ENCODE measurements at places on chromosomes 16 and 17.
A peak's percentile ranks its signal among the peaks of the same experiment; 100 is the strongest.

GRCh38 chr16:30761427-30761927 is 385 bp downstream of the CFAP119 start:
- DNase-seq, result no peak

GRCh38 chr17:48724251-48725003 is 1.4 kb downstream of the PRAC2 start:
- DNase-seq, result peak; percentile 36

- no peak for DNase-seq
Measured at GRCh38 chr16:17037499-17037898, 433.3 kb downstream of the XYLT1 start.

DNA sequence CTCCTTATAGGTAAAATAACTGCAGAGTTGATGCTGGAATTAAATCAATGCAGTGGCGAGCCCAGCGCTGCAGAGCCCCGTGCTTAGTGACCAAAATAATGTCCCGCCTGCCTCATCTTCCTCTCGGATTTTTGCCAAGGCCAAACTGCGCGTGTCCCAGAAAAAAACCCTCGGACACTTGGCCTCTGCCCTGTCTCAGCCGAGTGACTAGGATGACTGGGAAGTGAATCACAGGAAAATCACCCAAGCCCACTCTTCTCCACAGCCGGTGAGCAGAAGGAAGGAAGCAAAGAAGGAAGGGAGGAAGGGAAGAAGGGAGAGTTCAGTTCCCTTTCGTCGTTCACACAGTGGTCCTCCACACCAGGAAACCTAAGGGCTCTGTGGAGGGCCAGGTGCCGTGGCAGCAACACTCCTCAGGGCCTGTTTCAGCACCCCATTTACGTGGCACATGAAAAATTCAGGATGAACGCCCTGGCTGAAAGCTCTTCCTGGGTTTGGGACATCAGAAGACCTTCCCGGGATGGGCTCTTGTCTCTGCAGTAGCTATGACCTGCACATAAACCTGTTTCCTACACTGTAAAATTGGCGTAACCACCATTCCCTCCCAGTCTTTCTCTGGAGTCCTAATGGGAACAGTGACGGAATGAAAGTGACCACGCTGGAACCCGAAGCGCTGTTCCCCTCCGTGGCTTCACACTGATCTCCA is 25.4 kb upstream of the HOXB13 start:
- no peak for DNase-seq

GRCh38 chr16:49755313-49755620 is 100.6 kb downstream of the ZNF423 start:
- DNase-seq, result no peak

GRCh38 chr17:78535273-78536197 is 41.7 kb downstream of the DNAH17 start:
- DNase-seq, result no peak

DNA sequence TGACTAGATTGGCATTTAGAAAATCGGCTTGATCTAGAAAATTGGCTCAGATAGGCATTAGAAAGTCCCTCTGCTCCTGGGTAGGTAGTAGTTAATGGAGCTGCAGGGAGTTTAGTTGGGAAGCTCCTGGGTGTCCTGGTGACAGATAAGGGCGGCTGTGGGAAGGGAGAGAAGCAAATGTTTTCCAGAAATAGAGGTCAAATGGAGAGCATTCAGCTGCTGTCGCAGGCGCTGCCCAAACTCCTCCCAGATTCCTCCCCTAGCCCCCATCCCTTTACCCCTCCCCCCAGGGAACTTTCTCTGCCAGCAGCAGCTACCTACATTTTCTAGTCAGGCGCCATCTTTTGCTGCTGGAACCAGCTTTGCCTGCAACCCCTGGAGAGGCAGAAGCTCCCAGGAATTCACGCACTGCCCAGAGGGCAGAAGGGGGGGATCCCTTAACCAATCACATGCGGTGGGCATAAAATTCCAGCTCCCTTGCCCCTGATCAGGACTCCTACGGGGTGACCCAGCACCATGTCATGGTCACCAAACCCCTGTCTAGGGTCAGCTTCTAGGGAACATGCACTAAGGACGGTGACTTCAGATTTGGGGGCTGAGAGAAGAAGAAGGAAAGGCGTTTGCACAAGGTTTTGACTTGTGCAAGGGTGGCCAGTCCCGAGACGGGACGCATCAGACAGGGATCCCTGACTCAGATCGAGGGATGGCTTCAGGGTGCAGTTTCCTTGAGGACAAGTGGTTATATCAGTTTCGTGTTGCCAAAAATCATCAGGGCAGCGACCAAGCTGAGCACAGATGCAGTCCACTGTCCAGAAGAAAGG is 43.8 kb downstream of the SOCS1 start:
- no peak for DNase-seq

- no peak for DNase-seq
Measured at GRCh38 chr17:30982855-30983254, 12.0 kb downstream of the RNF135 start.

GRCh38 chr16:83113317-83113716 is 486.5 kb downstream of the CDH13 start:
- no peak for DNase-seq

DNA sequence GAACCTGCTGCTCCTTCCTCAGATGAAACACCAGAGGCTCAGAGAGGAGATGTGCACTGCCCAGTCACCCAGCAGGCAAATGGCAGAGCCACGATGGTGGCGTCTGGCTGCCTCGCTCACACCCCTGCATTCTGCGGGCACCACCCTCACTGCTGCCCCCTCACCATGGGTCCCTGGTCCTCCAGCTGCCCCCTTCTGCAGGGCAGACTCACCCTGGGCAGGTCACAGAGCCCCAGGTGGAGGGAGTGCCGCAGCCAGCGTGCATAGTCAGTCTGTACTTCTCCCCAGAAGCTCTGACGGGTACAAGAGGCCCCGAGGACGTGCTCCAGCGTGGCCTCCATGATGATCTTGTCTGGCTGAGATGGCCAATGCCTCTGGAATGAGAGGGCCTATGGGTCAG is 52.9 kb downstream of the RMI2 start:
- DNase-seq, result no peak

- no peak for DNase-seq
Measured at GRCh38 chr17:17680477-17681186, 626 bp upstream of the RAI1 start.
